ENCODE measurements at places on chromosomes 3 and 15.
A peak's percentile ranks its signal among the peaks of the same experiment; 100 is the strongest.

- peak; percentile 77 for DNase-seq
These were observed at the start of gene CIB2 for GRCh38 chr15:78131295-78132061. Gene CIB2, minus strand, starts transcription at chr15:78131445. Its CDS starts 230 bp downstream, at chr15:78131215.

GRCh38 chr3:109563149-109563548 lies 225.8 kb upstream of the DPPA4 start:
- peak; percentile 16 for DNase-seq

DNA sequence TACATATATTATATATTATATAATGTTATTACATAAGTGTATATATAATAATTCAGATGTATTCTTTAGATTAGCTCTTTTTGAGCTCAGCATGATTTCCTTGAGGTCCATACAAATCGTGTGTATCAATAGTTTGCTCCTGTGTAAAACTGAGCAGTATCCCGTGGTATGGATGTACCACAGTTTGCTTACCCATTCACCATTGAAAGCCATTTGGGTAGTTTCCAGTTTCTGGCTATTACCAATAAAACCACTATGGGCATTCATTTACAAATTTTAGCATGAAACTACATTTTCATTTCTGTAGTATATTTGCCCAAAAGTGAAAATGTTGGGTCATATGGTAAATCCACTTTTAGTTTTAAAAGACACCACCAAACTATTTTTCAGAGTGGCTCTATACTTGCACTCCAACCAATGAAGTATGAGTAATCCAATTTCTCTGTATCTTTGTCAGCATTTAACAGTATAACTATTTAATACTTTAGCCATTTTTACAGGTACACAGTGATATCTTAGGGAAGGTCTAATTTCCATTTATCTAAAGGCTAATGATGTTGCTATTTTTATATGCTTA lies 1361.4 kb upstream of the GBE1 start:
- no peak for DNase-seq

- no peak for DNase-seq
These were observed 138.0 kb upstream of the THBS1 start for GRCh38 chr15:39442898-39443297.

DNA sequence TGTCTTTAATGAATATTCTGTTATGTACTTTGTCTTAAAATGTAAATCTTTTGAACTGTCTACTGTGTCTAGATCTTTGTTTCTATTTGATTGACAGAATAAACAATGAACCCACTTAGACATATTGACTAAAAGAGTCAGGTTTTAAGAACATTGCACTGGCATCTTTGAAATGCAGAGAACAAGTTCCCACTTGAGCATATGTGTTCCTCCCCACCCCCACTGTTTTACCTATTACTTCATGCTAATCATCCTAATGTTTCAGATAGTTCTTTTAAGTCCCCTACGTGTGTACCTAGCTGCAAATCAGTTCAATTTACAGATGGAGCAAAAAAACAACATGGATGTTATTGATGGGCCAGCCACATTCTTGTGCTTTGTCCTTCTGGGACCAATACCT lies 11.7 kb upstream of the TCF12 start:
- DNase-seq, result no peak

- DNase-seq, result no peak
These were observed 311.7 kb upstream of the DPH6 start for GRCh38 chr15:35857567-35858226.

DNA sequence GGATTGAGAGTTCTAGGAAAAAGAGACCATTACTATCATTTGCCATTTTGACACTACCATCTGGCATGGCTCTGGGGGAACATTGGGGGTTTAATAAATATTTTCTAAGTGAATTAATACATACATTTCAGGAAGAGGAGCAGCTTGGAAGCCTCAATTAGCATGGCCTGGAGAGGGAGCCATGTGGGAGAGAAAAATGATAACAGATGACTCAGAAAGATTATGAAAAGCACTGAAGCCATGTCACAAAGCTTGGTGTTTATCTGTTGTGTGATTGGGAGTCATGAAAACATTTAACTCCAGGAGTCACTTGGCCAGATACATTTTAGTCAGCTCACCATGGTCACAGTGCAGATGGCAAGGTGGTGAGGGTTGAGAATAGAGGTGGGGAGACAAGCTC lies 121.0 kb downstream of the SSR3 start:
- no peak for DNase-seq

DNA sequence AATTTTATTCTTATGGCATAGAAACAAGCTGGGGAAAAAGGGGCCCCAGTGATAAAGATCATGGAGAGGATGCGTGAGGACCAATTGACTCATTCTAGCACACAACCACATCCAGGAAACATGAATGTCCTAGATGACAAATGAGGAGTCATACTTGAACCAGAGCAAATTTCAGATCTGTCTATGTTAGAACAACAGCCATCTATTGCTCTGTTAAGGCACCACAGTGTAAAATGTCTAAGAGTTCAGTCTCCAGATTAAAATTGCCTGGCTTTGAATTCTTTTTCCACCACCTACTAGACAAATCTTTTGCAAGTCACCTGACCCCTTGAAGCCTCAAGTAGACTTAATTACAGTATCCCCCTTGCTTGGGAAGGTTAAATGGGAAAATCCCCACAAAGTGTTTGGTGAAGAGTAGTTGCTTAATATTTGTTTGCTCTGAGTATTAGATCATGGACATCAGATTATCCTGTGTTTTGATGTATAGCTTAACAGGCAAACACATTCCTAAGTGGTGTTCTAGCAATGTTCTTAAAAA lies 258.7 kb upstream of the TGFBR2 start:
- peak; percentile 60 for DNase-seq

DNA sequence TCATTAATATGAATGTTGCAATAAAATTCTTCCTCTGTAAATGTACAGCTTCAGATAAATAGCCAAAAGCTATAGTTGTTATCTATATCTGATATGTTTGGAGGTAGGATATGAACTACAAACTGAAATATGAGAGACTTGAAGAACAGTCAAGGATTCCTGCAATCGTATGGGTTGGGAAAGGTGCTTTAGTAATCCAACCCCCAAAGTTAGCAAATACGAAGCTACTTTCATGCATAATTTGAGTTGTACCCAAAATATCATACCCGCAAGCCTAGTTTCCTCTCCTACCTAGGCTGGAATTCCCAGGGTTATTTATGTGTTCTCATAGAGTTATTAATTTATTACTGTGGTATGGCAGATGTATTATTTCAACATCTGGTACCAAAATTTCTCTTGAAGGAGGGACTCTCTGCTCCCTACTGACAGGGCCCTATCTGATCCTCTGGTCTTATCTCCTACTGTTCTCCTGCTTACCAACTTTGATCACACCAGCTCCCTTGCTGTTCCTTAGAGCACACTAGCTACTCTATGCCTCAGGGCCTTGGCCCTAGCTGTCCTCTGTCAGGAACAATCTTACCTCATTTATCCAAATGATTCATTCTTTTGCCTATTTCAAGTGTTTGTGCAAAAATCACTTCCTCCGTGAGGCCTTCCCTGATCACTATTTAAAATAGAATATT lies 140.4 kb upstream of the CCDC54 start:
- no peak for DNase-seq

GRCh38 chr15:37037850-37038715 lies 62.3 kb downstream of the MEIS2 start:
- DNase-seq, result no peak

GRCh38 chr3:85571835-85572234 lies 613.0 kb downstream of the CADM2 start:
- DNase-seq, result no peak

GRCh38 chr3:10496121-10496863 lies 9.1 kb downstream of the ATP2B2 start:
- DNase-seq, result no peak

- no peak for DNase-seq
These were observed 42.8 kb downstream of the MYO5C start for GRCh38 chr15:52252781-52253180.

DNA sequence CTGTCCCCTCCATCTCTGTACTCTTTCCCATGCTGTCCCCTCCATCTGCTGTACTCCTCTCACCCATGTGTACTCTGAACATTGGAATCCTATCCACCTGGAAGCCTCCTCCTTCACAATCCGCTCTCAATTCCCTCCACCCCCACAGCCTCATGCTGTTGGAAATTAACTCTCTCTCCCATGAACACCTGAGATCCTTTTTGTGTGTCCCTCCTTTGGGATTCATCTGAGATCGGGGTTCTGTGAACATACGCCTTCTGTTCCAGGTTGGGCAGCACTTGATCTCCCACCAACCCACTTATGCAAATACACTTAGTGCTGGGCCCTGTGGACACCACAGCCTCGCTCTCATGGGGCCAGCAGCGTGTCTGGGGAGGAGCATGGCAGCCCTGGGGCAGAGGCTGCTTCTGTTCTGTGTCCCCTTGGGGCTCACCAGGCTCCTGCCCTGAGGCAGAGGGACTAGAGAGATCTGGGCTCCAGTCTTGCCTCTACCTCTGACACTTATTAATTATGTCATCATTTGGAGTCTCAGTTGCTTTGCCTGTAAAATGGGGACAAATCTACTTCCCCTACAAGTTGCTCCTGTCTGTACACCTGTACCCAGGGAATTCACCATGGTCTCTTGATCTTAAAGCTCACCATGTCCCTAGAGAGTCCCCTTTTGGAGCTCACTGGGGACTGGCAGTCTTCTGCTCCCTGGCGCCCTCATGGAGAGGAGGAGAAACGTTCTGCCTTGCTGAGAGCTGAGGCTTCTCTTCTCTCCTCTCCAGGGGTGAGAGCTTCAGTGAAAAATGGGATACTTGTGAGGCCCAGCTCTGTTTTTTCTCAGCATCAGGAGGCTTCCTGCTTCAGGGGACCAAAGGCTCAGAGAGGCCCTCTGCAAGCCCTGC lies 42.7 kb downstream of the ITGA11 start:
- DNase-seq, result no peak

DNA sequence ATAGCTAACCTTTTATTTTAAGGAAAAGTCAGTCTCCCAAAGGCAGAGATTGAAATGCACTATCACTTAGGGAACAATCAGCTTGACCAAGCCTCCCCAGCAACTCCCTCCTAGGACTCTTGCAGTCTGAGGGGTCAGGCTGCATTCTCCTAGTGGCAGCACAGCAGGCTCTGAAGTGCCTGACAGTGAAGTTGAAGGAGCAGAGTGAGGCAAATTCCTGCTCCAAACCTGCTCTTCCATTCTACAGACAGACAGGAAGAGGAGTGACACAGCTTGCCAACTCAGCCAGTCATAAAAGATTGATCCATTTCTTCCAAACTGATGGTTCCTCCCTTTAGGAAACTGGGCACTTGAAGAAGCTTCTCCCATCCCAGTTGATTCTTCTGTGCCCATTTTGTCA lies 43.9 kb upstream of the SMAD3 start:
- DNase-seq, result no peak

DNA sequence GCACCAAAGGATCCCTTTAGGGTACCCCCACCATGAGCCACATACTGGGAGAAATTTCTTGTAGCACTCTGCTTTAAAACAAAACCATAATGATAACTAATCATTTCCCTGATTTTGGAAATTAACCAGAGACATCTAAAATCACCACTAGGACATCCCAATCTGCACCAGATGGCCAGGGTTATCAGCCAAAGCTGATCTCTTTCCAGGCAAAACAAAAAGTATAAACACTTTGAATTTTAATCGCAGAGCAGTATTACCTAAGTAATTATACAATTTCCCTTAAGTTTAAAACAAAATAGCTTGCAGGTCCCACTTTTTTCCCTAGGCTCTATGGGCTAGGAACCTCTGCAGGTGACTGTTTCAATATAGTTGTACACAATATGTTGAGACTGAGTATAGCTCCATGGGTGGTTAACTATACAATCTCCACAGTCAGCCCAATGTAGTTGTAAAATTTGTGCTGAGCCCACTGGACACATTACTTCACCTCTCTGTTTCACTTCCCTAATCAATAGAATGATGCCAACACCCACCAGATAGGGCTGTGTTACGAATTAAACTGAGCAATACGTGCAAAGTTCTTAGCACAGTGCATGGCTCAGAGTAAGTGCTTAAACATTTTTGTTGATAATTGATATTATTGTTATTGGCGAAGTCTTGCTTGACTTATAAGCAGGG lies 629 bp upstream of the NOX5 start:
- no peak for DNase-seq

- peak; percentile 29 for DNase-seq
These were observed 512 bp downstream of the LARP6 start for GRCh38 chr15:70853318-70853972.

DNA sequence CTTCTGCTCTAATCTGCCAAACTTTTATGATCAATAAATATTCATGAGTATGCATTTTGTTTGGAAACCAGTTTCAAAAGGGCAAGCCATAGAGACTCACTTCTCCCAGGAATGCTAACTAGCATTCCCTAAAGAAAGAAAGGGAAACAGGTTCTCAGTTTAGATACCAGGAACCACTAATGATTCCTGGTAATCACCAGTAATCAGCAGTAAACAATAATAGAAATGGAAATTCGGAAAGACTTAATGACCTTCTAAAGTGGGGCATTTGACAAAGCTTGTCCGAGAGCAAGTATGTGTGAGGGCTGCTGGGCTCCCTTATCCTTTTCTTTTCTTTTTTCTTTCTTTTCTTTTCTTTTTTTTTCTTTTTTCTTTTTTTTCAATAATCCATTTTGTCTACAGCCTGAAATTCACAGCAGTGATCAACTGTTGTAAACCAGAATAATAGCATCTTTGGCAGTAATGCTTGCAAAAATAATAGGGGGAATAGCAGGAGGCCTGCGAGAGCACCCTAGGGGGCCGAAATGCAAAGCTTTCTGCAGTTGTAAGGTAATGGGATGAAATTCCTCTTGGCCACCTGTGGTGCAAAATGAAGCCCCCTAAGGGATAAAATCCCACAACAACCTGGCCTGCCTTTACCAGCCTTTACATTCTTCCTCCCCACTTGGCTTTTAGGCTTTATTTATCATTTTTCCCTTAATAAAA lies 253.2 kb downstream of the ZPLD1 start:
- no peak for DNase-seq

DNA sequence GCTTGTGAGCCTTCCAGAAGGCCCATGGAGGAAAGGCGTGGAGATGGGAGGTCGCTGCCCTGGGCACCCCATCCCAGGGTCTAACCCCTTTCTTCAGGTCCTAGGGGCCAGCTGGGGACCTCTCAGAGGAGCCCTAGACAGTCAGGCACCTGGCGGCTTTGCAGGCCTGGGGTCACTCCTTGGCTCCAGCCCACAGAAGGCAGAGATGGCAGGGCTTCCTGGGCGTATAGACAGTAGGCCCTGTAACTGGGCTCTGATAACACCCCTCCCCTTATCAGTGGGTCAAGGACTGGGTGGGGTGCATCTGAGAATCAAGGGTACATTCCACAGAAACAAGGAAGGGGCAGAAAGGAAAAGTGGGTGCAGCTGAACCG lies 16.7 kb downstream of the ZDHHC19 start:
- no peak for DNase-seq

DNA sequence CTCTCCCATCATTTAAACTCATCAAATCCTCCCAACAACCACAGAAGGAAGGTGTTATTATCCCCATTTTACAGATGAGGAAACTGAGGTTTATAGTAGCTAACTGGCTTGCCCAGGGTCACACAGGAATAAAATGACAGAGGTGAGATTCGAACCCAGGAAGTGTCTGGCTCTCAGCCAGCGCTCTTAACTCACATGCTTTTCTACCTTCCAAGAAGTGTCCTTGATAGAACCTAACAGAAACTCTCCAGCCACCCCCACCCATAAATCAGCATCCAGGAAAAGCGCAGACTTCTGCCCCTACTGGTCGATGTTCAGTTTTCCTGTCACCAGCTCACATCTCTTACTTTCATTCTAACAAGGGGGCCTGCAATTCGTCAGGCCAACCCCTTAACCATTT lies 51.7 kb downstream of the SPATA12 start:
- DNase-seq, result no peak
